ENCODE measurements at places on chromosomes 16 and 17.

DNA sequence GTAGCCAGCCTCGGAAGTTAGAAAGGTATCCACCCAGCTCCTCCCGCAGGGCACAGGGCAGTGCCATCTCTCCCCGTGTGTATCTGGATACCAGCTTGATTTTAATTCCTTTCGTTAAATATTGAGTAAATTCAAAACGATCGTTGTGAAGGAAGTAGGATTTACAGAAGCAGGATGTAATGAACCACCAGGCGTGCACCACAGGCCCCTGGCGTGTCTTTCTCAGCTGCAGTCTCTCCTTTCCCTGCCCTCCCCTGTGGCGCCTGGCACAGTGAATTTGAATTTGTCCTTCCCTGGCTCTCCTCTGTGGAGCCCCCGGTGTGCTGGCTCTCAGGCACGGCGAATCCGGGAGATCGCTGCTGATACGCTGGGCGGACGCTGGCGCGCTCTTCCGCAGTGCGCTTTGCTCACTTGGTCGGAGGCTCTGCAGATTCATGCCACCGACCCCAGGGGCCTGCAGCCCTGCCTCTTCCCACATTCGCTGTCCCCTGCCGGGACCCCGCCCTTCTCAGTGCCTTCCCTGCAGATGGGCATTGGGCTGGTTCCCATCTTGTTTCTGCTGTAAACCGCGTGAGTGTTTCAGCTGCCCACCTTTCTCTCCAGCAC, 164.6 kb downstream of the RPTOR start:
- DNase-seq = no peak

GRCh38 chr16:82185012-82185411, 15.0 kb upstream of the MPHOSPH6 start:
- DNase-seq = no peak

GRCh38 chr17:29250666-29251065, 4.0 kb downstream of the CRYBA1 start:
- DNase-seq = peak; percentile 37

GRCh38 chr17:58051468-58051867, 31.8 kb upstream of the DYNLL2 start:
- DNase-seq = no peak

GRCh38 chr17:10149573-10150399, 48.6 kb downstream of the GAS7 start:
- no peak for DNase-seq

DNA sequence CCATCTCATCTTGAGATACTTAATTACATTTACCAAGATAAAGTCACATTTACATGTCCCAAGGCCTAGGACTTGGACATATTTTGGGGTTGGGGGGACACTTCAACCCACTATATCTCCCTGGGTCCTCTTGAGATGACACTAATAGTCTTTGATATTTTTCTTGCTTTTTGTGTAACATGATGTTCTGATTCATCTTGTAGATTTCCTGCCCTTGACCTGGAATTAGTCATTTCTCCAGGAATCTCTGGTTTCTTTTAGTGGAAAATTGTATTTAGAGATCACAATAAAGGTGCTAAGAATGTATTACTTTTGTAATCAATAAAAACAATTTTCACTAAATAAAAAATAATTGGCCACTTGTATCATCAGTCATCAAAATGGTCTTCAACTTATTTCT, 157.3 kb downstream of the VPS53 start:
- DNase-seq = no peak

DNA sequence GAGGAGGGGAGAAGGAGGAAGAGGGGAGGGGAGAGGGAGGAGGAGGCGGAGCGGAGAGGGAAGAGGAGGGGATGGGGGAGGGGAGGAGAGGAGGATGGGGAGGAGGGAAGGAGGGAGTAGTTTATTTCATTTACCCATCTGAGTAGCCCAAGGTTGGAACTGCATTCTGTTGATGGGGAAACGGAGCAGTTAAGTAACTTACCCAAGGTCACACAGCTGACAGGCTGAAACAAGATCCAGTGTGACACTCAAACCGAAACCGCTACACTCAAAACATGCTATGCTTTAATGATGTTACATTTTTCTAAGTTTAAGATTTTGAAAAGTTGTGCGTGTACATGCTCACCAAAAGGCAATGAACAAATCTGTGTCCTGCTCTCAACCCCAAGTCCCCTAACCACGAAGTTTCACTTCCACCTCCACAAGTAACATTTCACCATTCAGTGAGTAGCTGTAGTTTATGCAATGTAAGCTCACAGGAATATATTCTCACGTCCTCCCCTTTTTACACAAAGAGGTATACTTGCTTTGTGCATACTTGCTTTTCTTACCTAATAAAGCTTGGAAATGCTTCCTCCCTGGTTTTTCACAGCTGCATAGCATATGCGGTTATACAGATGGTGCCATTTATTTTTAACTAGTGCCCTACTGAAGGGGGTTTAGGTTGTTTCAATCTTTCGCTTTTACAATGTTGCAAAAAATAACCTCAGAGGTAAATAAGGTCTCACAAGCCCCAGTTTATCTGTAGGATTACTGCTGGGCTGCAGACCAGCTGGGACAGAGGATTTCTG, 275.3 kb downstream of the PARN start:
- no peak for DNase-seq
